B cell (primary cell): ENCODE measurements at places on chromosomes 11 and 22.

- DNase-seq: no peak
These were observed 215.5 kb downstream of the BUD13 start for GRCh38 chr11:116557282-116557681.

DNA sequence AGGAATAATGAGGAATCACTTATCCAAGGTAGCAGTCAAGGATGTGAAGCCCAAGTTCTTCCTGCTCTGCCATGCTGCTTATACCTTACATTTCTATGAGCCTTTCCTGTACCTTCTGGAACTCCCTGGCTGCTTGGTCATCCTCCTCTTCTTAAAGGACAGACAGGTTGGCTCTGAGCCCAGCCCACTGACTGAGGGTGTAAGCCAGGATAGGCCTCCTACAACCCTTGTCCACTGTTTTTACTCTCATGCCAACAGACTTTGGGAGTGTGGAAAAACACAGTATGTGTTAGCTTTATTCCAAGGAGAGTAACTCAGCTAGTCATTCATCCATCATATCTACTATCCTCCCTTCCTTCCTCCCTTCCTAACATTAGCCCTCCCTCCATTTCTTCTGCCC is 47.5 kb downstream of the IRAG1 start:
- no peak for DNase-seq

- DNase-seq: no peak
These were observed 489 bp downstream of the NUP98 start for GRCh38 chr11:3796801-3797328.

DNA sequence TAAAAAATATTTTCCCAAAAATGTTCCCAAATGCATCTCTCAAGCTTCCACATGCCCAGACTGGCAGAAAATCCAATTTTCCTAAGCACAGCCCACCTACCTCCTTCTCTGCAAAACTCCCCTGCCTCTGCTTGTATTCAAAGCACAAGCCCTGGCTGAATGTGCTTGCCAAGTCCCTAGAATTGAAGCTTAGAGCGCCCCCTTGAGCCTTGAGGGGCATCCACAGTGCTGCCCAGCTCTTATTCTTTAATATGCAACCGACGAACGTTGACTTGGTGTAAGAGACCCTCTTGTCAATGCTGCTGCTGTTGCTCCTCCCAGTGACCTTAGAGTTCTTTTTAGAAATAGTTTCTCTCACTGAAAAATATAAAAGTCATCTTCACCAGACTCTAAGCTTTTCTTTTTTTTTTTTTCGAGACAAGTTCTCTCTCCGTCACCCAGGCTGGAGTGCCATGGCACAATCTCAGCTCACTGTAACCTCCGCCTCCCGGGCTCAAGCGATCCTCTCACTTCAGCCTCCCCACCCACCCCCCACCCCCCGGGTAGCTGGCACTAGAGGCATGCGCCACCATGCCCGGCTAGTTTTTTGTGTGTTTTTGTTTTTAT is 63.5 kb upstream of the CAPRIN1 start:
- peak; percentile 83 for DNase-seq

- no peak for DNase-seq
These were observed 14.4 kb upstream of the SEC14L4 start for GRCh38 chr22:30519842-30520425.

- peak; percentile 22 for DNase-seq
These were observed 18.5 kb upstream of the B4GALNT4 start for GRCh38 chr11:350723-351255.

GRCh38 chr11:116618461-116618860 is 154.3 kb downstream of the BUD13 start:
- DNase-seq: no peak

GRCh38 chr11:131909426-131910177 is 539.2 kb downstream of the NTM start:
- DNase-seq: no peak

GRCh38 chr11:14813516-14813915 is 78.5 kb downstream of the CYP2R1 start:
- DNase-seq: no peak

GRCh38 chr11:119852741-119853140 is 123.7 kb upstream of the NECTIN1 start:
- DNase-seq: no peak

DNA sequence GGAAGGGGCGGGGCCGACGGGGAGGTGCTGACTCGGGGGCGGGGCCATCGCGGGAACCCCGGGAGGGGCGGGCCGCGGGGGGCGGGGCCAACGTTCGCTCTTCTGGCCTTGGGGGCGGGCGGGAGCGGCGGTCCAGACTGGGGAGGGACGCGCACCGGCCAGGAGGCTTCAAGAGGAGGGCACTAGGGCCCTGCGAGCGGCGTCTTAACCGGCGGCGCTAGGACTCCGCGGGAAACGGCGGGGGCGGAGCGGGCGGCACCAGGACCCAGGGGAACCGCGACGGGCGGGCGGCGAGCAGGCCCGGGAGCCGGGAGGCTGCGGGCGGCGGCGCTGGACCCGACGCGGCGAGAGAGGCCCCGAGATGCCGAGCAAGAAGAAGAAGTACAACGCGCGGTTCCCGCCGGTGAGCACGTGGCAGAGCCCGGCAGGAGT is at the start of gene DRAP1:
Gene DRAP1 (plus strand): TSS at position 286 of the 432 bp plus-strand sequence. CDS start 76 bp downstream, at position 362.
- peak; percentile 98 for DNase-seq
